ENCODE measurements at places on chromosomes 1 and 21.

- DNase-seq = no peak
These were observed 5.2 kb upstream of the BACH1 start for GRCh38 chr21:29293495-29293894.

DNA sequence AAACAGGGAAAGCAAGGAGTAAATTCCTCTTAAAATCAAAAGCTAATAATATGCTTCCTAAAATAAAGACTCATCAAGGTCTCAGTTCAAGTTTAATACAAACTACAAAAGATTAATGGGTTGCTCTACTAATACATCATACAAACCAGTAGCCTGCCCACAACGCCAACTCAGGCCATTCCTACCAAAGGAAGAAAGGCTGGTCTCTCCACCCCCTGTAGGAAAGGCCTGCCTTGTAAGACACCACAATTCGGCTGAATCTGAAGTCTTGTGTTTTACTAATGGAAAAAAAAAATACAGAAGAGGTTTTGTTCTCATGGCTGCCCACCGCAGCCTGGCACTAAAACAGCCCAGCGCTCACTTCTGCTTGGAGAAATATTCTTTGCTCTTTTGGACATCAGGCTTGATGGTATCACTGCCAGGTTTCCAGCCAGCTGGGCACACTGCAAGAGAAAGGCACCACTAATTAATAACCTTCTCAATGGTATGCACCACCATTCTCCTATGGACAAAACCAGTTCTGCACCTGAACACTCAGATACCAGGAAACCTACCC, 10.6 kb downstream of the PRDX1 start:
- no peak for DNase-seq

DNA sequence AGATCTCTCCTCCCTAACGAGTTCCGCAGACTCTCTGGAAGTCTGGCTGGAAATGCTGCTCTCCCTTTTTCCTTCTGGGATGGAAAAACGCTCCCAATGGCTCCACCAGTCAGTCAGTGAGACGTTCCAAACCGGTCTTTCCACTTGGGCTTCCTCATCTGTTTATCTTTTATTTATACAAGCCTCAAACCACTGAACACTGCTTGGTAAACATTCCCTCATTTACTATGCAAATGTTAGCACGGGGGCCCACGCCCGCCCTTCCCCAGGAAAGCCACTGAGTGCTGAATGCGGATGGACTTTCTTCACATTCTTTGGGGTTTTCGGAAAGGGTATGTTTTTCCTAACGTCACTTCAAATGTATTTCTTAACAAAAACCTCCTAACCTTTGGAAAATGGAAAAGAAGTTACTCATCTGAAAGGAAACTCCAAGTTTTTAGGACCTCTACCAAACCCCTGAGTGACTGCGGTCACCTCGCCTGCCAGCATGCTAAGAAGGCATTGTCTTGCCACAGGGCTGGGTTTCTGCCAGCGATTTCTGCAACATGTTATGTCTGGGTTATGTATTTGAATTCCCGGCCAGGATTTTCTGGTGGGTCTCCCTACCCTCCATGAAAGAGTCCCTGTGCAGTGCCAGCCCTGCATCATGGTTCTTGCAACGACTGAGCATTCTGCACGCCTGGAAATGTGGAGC, 14.0 kb upstream of the UMODL1 start:
- DNase-seq = no peak

DNA sequence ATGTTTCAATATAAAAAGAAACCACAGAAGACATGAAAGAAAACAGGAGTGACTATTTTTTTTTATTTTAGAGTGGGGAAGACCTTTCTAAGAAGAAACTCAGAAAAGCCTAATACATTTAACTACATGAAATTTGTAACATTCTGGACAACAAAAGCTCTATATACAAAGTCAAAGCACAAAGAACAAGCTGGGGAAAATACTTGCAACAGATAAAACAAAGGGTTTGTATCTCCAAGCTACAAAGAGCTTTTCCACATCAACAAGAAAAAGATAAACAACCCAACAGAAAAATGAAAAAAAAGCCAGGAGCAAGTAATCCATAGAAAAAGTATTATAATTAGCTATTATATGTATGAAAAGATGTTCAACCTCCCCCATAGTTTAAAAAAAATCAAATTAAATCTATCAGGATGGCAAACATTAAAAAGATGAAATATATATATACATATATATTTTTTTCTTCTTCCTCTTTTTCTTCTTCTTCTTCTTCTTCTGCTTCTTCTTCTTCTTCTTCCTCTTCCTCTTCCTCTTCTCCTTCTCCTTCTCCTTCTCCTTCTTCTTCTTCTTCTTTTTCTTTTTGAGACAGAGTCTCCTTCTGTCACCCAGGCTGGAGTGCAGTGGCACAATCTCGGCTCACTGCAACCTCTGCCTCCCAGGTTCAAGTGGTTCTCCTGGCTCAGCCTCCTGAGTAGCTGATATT, 49.1 kb upstream of the EPS8L3 start:
- DNase-seq = no peak

- DNase-seq = no peak
These were observed 164.5 kb upstream of the CXADR start for GRCh38 chr21:17348357-17348756.

GRCh38 chr1:107669996-107670395, 295.0 kb downstream of the VAV3 start:
- no peak for DNase-seq

DNA sequence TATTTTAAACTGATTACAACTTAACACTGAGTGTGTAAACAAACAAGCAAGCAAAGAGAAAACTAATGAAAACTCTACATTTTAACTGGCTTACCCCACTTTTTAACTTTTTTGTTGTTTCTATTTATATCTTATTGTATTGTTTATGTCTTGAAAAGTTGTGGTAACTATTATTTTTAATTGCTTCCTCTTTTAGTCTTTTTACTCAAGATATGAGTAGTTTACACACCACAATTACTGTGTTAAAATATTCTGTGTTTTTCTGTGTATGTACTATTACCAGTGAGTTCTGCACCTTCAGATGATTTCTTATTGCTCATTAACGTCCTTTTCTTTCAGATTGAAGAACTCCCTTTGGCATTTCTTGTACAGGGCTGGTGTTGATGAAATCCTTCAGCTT, 4.7 kb upstream of the HHAT start:
- no peak for DNase-seq

GRCh38 chr1:200971955-200972711, 51.4 kb downstream of the KIF21B start:
- no peak for DNase-seq

DNA sequence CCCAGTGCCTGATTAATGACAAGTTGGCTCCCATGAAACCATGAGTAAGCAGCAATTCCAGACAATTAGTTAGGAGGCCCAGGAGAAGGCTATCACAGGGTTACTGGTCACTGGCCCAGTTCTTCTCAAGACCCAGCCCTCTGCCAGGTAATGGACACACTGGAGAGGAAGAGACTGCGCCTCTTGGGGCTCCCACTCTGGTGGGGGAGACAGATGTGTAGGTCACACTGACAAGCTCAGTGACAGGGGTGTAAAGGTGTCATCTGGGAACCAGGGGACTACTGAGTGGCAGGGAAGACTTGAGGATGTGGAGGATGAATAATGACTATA, 4.9 kb downstream of the HPCA start:
- no peak for DNase-seq

DNA sequence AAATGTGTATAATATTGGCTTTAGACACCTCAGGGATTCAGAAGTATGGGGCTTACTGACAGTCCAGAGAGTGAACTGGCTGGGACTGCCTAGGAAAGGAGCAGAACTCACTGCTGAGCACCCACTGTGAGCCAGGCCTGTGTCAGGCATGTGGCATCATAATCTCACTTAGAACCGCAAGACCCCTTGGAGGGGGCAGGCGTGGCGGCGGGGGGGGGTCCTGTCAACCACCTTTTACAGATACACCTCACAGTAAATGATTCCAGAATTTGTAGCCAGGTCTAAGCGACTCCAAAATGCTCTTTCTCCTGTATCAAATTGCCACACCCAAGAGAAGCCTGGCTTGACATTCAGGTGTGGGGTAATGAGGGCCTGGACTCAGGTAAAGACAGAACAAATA, 235.5 kb downstream of the KCNH1 start:
- DNase-seq = no peak

GRCh38 chr1:96474985-96475743, 246.4 kb upstream of the PTBP2 start:
- DNase-seq = no peak

- DNase-seq = no peak
These were observed 75.7 kb upstream of the KIF26B start for GRCh38 chr1:245079021-245079609.

DNA sequence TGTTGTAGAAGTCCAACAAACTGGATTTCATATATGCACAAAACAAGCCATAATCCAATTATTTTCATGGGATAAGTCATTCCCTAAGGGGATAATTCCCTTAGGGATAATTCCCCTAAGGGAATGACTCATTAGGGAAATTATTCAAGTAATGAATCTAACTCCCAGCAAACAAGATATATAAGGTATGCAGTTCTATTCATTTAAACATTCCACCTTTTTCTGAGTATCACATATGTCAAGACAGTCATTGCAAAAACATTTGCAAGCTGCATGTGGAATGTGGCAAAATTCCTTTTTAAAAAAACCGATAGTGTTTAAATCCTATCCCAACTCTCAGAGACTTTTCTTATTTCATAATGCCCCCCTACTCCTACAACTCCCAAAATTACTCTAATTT, 131.2 kb downstream of the AKT3 start:
- peak; percentile 84 for DNase-seq

DNA sequence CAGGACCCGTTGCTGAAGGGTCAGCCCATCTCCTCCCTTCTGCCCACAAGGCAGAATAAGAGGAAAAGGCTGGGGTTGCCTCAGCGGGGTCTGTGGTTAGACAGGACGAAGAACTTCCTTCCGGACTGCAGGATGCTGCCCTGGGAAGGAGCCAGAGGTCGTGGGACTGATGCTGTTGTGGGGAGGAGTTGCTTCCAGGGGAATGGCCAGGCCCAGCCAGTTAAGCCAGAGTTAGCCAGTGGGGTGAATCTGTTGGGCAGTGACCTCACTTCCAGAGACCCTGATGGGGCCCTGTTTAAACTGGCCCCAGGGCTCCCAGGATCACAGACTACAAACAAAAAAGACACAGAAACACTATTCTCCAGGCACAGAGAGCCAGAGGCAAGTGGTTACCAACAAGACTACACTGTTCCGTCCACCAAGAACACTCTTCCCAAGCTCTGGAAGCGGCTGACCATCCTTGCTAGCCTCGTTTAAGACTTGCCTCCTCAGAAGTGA, 13.0 kb downstream of the FAM229A start:
- DNase-seq = no peak

GRCh38 chr1:230858236-230858820, 10.0 kb downstream of the C1orf198 start:
- no peak for DNase-seq

- DNase-seq = no peak
These were observed 248.3 kb upstream of the CAMK1G start for GRCh38 chr1:209335178-209335577.

DNA sequence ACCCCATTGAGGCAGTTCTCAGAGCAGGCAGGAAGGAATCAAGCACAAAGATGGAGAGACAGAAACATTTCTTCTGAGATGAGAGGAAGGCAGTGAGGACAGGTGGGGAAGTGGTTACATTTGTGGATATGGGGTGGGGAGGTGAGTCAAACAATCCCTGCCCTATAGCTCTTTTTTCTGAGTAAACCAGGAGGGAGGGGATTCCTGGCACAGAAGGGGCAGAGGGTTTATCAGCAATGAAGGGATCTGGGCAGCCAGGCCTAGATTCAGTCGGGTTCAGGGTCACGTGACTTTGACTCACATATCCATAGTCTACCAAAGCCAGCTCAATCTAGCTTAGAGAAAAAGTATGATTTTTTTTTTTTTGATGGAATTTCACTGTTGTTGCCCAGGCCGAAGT, 15.7 kb upstream of the PHC2 start:
- DNase-seq = no peak

GRCh38 chr1:244349581-244350001, 102.1 kb downstream of the ADSS2 start:
- DNase-seq = peak; percentile 8

- no peak for DNase-seq
These were observed 260.5 kb downstream of the DYRK1A start for GRCh38 chr21:37627074-37627473.

GRCh38 chr1:226432586-226433340, 24.9 kb upstream of the PARP1 start:
- no peak for DNase-seq

DNA sequence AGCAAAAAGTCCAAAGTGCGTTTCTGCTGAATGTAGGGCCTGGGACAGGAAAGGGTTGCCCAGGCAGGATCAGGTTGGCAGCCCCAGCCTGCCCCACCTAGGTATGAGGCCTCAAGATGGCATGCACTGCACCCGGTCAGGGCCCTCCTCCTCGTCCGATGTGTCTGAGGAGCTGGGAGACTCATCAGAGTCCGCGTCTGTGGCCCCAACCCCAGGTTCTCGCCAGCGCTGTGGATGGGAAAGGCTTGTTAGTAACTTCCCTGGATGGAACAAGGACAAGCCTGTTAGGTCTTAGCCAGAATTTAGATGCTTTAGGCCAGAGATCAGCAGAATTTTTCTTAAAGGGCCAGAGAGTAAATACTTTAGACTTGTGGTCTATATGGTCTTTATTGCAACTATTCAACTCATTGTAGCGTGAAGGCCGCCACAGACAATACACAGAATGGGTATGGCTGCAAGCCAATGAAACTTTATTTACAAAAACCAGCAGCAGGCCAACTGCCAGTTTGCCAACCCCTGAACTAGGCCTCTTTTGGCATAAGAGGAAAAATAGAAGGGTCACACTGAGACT, 12.4 kb downstream of the PEA15 start:
- no peak for DNase-seq

- no peak for DNase-seq
These were observed 4.3 kb upstream of the GPR153 start for GRCh38 chr1:6265151-6265550.

- peak; percentile 72 for DNase-seq
These were observed 92.9 kb downstream of the LAMC2 start for GRCh38 chr1:183278739-183279591.

DNA sequence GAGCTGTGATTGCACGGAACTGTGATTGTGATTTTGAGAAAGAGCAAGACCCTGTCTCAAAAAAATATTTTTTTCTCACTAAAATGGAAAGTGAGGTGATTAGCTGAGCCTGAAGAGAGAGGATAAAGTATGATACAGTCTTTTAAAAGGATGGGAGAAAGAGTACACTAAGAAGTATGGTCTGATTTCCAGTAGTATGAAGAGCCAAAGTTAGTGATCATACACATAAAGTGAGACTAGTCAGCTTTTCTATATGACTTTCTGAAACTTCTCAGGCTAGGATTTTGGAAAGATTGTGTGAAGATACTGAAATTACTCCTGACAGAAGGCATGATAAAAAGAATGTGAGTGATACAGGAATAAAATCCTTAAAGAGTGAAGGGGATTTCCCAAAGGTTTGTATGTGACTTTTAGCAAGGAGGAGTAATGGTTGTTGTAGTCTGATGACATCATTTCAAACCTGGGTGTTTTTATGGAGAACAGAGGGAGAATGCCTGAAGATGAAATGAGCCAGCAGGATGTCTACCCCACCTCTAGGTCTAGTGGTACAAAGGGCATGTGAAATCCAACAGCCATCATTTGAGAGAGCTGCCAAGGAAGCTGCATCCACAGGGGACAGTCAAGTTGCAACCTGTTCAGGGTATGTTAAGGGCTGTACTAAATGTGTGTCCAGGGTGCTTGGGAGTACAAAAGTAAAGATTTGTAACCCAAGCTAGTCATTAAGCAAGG, 157.7 kb downstream of the PIK3R3 start:
- DNase-seq = no peak

Measured in HS-27A (cell line).